Breast epithelium (tissue), 4 donors: ENCODE measurements at places on chromosomes 5 and 9.

- DNase-seq: no peak
These were observed 36.0 kb upstream of the SPATA31C2 start for GRCh38 chr9:88174324-88174723.

DNA sequence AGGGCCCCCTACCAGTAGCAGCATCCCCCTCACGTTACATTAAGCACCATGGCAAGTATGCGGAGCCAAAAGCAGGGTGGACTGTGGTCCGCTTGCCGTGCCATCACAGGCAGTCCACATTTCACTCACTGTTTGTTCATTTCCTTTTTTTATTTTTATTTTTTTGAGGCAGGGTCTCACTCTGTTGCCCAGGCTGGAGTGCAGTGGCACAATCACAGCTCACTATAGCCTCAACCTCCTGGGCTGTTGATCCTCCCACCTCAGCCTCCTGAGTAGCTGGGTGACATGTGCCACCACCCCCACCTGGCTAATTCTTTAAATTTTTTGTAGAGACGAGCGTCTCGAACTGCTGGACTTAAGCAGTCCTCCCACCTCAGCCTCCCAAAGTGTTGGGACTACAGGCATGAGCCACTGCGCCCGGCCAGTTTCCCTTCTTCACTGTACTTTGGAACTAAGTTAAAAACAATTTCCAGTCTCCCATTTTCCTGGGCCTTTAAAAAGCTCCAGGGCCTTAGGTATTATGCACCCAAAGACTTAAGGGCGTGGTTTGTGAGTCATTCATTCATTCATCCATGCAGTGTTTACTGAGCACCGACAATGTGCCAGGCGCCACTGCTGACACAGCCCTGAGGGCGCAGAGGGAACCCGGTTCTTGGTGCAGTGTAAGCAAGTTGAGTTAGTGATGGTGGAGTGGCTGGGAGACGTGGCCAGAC lies 19.9 kb downstream of the PRRX2 start:
- no peak for DNase-seq

DNA sequence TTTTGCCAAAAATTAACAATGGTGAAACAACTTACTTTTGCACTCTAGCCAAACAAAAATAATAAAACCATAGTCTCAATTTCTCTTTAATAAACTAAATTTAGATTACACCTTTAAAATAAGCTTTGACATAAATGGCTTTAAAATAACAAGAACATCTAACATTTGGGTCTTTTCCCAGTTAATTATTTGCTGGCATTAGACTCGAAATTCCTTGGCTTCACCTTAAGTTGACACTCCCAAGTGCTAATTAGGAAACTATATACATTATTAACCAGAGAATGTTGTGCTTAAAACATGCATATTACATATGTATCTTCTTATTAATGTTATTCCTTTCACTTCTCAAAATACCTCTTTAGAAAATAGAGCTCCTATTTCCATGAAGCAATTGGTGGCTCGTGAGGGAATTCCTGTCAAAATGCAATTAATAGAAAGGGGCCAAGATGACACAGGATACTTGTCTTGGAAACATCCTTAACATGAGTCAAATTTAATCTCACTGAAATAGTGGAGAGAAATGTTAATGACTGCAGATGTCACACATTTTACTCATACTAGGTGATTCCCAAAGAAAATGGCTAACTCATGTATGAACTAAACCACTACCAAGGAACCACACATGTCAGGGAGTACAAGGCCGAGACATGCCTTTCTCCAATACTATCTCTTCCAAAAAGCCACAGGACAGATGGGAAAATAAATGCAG lies 932.9 kb upstream of the DMAC1 start:
- DNase-seq: no peak

GRCh38 chr5:69416180-69416579 lies 1.3 kb downstream of the MARVELD2 start:
- DNase-seq: no peak

DNA sequence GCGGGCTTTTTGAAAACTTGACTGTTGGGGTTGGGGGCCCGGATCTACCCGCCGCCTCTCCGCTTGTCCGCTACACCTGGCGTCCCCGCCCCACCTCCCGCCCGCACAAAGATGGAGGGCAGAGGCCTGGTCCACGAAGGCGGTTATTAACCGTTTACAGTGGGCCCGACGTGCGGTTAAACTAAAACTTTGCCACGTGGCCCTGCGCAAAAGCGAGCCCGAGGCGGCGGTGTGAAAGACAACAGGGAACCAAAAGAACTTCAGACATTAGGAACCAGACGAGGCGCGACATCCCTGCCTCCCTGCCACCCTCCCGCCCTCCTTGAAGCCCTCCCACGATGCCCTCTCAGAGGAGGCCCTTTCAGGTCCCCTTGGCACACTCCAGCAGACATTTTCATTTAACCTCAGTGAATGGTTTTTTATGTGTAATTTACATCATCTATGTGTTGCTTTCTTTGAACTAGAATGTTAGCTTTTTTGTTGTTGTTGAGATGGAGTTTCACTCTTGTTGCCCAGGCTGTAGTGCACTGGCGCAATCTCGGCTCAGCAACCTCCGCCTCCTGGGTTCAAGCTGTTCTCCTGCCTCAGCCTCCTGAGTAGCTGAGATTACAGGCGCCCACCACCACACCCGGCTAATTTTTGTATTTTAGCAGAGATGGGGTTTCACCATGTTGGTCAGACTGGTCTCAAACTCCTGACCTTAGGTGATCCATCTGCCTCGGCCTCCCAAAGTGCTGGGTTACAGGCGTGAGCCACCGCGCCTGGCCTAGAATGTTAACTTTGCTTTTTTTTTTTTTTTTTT lies 999 bp upstream of the HNRNPA0 start:
- no peak for DNase-seq

DNA sequence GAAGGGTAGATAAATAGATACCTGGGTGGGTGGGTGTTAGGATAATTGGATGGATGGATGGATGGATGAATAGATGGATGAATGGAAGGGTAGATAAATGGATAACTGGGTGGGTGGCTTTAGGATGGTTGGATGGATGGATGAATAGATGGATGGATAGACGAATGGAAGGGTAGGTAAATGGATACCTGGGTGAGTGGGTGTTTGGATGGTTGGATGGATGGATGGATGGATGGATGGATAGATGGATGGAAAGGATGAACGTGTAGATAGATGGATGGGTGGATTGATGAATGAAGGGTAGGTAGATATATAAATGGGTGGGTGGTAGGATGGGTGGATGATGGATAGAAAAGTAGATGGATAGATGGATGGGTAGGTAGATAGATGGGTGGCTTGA lies 59.8 kb upstream of the RXRA start:
- DNase-seq: no peak

GRCh38 chr9:110847671-110848070 lies 179.1 kb downstream of the MUSK start:
- DNase-seq: no peak

DNA sequence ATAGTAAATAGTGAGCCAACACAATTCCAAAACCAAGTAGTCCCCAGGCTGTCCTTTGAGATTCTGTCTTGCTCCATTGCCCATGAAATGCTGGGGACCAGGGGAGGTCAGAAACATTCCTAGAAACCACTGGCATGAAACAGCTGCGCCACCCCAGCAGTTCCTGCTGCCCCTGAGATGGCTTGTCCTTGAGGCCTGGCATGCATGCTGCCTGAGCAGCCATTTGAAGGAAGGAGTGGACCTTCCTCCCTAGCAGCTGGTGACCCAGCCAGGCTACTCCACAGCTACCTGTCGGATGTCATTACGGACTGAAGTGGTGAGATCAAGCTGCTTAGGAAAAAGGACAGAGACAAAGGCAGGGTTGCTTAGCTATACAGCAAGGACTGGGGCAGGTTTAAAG lies 260.6 kb downstream of the DENND1A start:
- no peak for DNase-seq

GRCh38 chr9:14365670-14366069 lies 51.7 kb upstream of the NFIB start:
- DNase-seq: no peak
